ENCODE measurements at places on chromosomes 11 and 22.

DNA sequence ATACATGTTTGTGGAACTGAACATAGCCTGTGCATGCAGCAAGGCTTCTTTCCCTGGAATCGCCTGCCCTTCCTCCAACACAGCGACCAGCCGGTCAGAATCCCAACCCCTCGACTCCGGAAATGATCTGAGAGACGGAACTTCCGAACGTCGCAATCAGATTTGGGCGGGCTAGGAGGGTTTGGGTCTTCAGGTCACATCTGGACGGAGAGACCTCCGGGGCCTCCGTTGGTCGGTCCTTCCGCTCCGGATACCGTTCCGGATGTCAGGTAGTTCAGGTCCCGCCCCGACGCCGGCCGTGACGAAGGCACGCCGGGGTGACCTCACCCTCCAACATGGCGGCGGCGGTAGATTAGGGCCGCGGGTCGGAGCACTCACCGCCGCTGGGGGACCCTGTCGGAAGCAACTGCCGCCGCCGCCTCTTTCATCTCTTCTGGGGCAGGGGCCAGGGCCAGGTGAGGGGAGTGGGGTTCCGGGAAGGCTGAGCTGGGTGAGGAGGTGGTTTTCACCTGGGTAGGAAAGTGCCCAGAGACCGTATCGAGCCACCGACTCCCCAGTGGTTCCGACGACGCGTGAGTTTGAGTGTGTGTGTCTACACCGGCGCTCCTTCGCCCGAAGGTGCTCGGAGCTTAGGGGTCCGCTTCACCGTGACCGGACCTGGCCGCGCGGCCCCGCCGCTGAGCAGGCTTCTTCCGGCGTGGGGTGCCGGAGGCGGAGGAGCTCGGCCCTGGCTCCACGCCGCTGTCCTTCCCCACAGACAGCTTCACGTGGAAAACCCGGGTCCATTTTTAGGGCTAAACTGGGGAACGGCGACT lies at the start of gene BCL2L13:
Gene BCL2L13 (plus strand): TSS at position 326 of the 815 bp plus-strand sequence. CDS start 16,955 bp downstream, outside the sequence.
- peak; percentile 86 for DNase-seq

DNA sequence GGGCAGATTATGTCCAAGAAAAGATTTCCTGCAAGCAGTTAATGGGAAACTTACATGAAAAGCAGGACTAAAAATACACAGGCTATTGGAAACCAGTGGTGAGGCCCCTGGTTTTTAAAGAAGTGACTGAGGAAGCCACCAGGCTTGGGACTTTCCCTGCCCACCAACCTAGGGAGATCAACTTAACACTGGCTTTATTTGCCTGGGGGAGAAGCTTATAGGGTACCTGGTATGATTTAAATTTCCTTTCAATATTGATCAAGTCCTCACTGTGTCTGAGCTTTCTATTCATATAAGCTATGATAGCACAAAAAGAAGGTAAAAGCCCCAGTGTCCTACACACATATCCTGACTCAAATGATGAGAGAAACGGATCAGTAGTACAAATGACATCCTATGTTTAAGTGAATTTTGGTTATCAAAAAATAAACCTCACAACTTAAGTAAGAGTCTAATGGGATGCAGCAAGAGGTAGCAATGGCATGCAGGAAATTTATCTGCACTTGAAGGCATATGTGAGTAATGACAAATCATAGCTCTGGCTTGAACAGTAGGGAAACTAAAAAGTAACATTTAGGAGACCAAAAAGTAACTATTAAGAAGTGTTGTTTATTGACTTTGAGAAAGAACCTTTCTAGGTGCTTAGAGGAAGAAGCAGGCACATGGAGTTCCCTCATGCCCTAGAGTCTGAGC lies 85.3 kb downstream of the GAB2 start:
- no peak for DNase-seq

DNA sequence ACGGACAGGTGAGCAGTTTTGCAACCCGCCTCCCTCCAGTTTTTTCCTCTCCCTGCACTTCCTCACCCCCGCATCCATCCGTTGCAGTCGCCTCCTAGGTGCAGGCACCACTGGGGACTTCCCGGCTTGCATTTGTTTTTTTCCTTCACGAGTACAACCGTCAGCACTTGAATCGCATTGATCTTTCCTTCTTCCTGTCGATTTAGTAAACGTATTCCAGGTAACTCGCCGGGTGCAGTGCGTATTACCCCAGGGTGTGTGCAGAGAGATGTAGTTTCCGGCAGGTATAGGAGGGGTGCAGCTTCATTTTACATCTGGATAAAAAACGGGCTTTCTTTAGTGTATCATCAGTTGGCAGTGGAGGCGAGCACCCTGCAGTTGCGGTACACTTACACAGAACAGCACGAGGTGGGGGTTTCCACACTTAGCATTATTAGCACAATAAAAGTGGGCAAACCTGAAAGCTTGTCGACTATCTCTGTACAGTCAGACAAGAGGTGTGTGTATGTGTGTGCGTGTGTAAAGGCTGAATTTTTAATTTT lies at the start of gene SORL1-AS1:
Gene SORL1-AS1 (minus strand): TSS at position 359 of the 542 bp plus-strand sequence.
- DNase-seq, result peak; percentile 72

DNA sequence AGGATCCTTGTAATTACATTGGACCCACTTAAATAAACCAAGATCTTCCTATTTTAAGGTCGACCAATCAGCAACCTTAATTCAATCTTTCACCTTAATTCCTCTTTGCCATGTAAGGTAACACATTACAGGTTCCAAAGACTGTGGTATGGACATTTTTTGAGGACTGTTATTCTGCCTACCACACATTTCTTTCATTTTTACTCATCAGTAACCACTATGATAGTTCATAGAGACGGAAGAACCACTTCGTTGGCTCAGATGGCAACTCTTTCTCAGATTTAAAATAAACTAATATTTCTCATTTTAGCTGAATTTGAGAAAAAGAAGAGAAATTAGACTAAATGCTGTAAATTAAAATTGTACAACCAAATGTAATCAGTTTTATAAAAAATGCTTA lies 96.3 kb downstream of the PAX6 start:
- no peak for DNase-seq

- no peak for DNase-seq
Measured at GRCh38 chr22:27842669-27843431, 41.3 kb upstream of the MN1 start.

- no peak for DNase-seq
Measured at GRCh38 chr11:28289444-28289843, 181.3 kb downstream of the METTL15 start.

DNA sequence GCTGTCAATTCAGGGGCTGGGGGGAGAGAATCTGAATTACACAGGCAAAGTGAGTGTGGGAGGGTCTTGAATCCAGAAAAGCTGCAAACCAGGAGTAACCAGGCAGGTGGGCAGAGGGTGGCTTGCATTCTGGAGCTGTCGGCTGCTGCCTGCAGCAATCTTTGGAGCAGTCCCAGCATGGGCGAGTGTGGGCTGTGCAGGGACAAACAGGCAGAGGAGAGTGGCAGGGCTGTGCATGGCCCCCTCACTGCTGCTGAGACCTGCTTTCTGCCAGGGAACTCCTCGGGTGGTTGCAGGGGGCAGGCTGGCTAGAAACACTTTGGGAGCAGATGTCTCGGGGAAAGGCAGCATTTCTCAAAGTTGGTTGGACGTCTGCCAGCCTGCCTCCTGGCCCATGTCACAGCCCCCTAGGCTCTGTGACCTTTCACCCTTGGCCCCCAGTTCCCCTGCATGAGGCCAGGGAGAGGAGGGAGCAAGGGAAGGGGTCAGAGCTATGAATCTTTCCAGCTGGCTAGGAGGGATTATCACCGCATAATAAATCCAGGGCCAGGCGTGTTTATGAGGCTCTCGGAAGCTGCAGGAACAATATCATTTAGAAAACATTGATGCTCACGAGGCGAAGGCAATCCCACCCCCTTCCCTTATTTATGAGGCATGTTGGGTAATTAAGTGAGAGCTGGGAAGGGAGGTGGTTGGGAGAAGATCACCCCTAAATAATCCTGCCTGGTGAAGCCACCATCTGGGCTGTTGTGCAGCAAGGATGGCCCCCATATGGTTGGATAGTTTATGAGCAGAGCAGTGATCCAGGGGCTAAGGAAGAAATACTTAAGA lies 212.3 kb upstream of the NCAM1 start:
- no peak for DNase-seq

DNA sequence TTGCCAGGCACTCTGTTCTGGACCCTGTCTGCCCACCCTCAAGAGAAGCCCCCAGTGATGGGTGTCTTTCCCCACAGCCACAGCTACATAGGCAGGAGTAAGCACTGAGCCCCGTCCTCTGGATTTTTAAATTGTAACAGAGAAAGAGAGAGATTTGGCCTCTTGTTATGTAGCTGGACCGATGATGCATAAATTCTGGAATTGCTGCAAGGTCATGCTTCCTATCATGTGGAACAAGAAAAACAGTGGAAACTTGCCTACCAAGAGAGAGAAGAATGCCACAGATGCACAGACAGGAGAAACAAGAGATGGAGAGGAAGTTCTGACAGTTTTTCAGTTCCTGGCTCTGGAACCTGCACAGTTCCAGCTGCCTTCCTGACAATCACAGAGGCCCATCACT lies 150.2 kb downstream of the ETS1 start:
- DNase-seq, result no peak

- no peak for DNase-seq
Measured at GRCh38 chr11:114290503-114291235, 5.5 kb upstream of the NNMT start.

- DNase-seq, result no peak
Measured at GRCh38 chr22:29300467-29300806, 6.0 kb upstream of the GAS2L1 start.

DNA sequence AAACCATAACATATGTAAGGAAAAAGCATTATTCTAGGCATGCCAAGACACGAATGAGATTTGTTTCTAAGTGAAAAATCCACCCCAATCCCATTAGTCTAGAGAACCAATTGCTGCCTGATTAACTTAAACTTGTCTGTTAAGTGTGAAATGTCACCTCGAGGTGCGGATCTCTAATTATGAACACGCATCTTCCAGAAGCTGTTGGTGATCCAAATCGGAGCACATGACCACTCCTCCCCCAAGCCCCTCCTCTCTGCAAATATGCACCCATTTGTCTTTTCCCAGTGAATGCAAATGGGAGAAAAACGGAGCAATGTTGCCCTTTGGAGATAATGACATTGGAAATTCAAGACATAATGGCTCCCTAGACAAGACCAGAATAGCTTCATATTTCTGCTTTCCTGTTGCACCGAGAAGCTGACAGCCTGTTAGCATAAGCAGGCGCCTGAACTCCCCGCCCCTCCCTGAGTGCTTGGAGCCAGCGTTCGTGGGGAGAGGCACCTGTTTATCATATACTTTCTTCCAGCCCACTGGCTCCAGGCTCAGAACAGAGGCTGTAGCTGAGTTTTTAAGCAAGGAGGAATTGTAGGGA lies 6.0 kb upstream of the FXYD6 start:
- DNase-seq, result no peak

DNA sequence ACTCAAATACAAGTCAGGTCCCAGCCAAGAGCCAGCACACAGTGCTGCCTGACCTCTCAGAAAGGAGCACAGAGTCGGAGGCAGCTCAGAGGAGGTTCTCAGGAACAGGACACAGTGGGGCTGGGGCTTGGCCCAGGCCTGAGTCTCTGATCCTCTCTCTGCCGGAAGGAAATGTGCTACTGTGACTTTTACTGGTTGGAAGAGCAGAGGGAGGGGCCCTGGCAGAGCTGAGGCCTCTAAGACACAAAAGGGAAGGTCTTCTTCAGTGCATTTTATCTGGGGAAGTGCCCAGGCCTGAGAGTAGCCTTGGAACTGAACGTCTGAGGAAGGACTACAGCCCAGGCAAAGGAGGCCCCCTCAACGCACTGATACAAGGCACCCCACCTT lies 16.2 kb upstream of the CASTOR1 start:
- peak; percentile 24 for DNase-seq

DNA sequence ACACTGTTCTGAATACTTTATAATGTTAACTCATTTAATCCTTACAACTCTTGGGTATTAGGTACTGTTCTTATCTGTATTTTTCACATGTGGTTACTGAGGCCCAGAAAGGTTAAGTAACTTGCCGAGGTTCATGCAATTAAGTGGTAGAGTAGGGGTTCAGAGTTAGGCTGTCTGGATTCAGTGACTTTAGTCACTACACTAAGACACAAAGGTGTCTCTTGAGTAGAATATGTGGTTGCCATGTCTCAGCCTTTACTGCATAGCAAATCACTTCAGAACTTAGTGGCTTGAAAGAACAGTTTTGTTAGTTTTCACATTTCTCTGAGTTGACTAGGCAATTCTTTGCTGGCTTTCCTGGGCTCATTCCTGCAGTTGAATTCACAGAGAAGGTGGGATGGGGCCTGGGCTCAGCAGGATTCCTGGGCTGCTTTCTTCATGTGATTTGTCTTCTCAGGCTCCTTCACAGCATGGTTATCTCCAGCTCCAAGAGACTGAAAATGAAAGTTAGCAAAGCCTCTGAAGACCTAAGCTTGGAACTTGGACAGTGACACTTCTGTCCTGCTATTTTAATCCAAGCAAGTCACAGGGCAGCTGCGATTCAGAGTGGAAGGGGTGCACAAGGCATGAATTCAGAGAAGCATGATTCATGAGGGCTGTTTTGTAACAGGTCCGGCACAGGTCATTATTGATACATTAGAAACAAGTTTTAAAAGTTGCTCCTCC lies 68.3 kb downstream of the SPECC1L start:
- no peak for DNase-seq

- no peak for DNase-seq
Measured at GRCh38 chr11:69211920-69212797, 56.4 kb downstream of the SMIM38 start.

DNA sequence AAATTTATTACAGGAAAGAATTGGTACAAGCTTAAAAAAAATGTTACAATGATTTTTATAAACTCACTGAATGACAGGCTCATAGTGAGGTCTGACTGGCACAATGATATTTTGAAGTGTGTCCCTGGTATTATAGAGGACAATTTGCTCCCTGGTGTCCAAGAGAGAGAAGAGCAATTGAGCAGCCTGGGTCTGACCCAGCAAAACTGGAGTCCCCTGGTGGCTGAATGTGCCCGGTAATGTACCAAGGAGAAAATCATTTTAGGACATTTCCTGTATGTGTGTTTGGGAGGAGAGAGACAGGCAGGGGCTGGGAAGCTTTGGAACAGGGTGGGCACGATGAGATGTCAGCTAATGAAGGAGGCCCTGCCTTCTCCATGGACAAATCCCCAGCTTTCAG lies 125.3 kb downstream of the APOL5 start:
- DNase-seq, result no peak

GRCh38 chr11:65311170-65311678 lies 3.4 kb upstream of the CDC42EP2 start:
- DNase-seq, result no peak

GRCh38 chr11:82930229-82930628 lies 28.7 kb downstream of the DDIAS start:
- DNase-seq, result no peak
